ENCODE measurements at places on chromosomes 13 and 19.

DNA sequence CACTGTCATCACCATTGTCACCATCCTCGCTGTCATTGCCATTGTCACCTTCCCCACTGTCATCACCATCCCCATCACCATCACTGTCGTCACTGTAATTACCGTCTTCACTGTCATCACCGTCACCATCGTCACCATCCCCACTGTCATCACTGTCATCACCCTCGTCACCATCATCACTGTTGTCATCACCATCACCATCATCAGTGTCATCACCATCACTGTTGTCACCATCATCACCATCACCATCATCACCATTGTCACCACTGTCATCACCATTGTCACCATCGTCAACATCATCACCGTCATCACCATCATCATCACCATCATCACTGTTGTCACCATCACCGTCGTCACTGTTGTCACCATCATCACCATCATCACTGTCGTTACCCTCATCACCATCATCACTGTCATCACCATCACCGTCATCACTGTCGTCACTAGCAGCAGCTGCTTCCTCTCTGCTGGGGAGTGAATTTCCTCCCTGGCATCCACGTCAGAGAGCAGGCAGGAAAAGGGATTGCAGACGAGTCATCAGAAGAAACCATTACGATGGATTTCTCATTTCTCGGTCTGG lies 27.3 kb downstream of the TMEM255B start:
- no peak for DNase-seq

DNA sequence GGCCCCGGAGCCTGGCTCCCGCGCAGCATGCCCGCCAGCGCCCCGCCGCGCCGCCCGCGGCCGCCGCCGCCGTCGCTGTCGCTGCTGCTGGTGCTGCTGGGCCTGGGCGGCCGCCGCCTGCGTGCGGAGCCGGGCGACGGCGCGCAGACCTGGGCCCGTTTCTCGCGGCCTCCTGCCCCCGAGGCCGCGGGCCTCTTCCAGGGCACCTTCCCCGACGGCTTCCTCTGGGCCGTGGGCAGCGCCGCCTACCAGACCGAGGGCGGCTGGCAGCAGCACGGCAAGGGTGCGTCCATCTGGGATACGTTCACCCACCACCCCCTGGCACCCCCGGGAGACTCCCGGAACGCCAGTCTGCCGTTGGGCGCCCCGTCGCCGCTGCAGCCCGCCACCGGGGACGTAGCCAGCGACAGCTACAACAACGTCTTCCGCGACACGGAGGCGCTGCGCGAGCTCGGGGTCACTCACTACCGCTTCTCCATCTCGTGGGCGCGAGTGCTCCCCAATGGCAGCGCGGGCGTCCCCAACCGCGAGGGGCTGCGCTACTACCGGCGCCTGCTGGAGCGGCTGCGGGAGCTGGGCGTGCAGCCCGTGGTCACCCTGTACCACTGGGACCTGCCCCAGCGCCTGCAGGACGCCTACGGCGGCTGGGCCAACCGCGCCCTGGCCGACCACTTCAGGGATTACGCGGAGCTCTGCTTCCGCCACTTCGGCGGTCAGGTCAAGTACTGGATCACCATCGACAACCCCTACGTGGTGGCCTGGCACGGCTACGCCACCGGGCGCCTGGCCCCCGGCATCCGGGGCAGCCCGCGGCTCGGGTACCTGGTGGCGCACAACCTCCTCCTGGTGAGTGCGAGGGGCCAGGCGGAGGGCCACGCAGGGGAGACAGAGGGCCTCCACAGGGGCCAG lies at the start of gene KL:
Gene KL (plus strand): TSS at position 10 of the 909 bp plus-strand sequence. CDS start 18 bp downstream, at position 28.
- peak; percentile 45 for DNase-seq

- DNase-seq, result no peak
Observed at GRCh38 chr13:21694831-21695230, 24.0 kb downstream of the FGF9 start.

DNA sequence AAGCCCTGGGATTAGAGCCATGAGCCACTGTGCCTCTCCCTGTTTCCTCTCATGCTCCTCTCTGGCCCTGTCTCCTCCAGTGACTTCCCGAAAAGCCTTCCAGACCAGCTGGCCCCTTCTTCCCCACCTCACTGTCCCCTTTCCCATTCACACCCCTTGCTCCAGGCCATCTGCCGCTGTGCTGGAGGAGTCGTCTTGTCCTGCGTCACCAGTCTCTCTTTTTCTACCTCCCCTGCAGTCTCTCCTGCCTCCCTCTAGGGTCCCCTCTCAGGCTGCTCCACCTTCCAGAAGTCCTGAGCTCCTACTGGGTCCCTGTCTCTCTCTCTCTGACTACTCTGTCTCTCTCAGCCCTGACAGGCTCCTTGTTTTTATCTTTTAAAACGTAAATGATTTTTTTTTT lies 5.3 kb upstream of the FFAR1 start:
- DNase-seq, result no peak

- no peak for DNase-seq
Observed at GRCh38 chr13:111411151-111411858, 90.9 kb downstream of the TEX29 start.

DNA sequence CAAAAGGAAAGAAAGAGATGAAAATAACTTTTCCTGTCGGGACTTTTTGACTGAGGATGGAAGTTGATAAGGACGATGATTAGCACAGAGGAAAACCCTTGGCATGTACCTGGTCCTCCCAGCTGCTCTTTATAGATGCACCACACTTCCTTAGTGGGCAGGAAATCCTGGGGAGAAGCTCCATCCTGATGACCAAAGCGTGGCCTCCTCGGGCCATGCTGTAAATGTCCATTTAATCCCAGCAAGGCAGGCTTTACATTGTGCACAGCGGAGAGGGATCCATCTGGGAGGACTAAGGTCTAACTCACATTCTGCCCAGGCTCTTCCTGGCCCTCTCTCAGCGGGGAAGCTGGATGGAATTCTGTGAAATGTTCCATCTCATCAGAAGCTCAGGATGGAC lies 113.5 kb downstream of the COL4A2 start:
- no peak for DNase-seq

- DNase-seq, result no peak
Observed at GRCh38 chr19:5430237-5430636, 25.0 kb upstream of the ZNRF4 start.

DNA sequence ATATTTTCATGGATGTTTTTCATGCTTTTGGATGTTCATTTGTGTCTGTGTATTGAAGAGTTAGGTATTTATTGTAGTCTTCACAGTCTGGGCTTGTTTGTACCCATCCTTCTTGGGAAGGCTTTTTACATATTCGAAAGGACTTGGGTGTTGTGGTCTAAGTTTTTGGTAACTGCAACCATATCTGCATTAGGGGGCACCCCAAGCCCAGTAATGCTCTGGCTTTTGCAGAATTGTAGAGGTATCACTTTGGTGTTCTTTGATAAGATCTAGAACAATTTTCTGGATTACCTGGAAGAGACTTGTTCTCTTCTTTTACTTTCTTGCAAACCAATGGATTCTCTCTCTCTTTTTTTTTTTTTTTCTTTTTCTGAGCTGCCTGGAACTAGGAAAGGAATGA lies 581.3 kb downstream of the DACH1 start:
- no peak for DNase-seq

DNA sequence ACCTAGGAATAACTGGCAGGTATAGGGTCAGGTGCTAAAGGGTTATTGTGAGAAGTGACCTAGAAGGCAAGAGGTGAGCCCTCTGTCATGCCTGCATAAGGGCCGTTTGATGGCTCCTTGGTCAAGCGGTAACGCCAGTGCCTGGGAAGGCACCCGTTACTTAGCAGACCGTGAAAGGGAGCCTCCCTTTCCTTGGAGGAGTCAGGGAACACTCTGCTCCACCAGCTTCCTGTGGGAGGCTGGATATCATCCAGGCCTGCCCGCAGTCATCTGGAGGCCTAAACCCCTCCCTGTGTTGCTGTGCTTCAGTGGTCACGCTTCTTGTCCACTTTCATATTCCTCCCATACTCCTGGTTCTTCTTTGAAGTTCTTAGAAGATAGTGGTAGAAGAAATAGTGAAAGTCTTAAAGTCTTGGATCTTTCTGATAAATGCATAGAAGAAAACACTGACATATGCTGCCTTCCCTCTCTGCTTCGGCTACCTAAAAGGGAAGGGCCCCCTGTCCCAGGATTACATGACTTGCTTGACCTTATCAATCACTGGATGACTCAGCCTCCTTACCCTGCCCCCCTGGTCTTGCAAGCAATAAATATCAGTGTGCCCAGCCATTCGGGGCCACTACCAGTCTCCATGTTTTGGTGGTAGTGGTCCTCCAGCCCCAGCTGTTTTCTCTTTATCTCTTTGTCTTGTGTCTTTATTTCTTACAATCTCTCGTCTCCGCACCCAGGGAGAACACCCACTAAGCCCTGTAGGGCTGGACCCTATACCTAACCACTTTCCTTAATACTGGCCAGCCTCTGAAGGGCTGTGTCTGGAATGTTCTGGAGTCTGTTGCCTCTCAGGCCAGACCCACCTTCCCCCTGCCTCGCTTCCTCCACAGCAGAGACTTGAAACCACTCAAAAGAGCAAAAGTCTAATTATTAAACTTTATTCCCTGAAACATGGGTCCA lies 16.1 kb upstream of the ABCC4 start:
- peak; percentile 29 for DNase-seq

GRCh38 chr13:99151516-99151915 lies 49.1 kb upstream of the UBAC2 start:
- no peak for DNase-seq

- no peak for DNase-seq
Observed at GRCh38 chr19:19547674-19548336, 9.7 kb downstream of the CILP2 start.

GRCh38 chr13:60165391-60166099 lies 1.8 kb upstream of the DIAPH3 start:
- no peak for DNase-seq

Data from left cardiac atrium (tissue), 4 donors.